ENCODE measurements at places on chromosomes 13 and 19.

GRCh38 chr19:48372904-48373303 is 8.7 kb downstream of the SYNGR4 start:
- no peak for DNase-seq

DNA sequence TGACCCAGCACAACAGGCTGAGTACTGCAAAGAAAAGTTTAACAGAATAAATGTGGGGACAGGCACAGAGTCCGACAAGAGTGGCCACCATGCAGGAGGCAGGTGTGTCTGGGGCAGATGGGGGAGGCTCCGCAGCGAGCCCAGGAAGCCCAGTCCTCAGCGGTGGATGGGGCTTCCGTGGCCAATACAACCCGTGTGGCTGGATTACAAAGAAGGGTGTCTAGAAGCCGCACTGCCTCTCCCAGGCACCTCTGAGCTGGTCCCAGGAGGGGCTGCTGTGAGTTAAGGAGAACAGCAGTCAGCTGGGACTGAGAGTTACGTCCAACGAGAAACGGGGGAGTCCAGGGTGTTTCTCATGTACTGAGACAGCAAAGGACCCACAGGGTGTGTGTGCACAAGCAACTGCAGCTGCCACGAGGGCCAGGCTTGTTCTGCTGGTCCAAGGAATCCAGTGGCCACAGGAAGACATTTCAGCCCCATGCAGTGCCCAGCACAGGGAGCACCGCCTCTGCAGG is 70.2 kb downstream of the SPACA7 start:
- peak; percentile 11 for DNase-seq

DNA sequence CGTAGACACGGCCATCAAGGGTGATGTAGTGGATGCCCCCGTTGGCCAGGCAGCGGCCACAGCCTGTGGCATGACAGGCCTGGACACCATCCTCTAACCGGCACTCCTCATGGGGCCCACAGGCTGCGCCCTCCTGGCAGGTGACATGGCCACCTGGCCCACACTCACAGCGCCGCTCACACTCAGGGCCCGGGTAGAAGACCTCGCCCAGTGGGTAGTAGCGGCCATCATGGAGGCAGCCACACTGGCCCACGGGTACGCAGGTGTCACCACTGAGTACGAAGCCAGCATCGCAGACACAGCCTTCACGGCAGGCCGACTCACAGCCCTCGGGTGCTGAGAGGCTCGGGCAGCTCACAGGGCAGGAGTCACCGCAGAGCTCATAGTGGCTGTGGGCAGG is 27.2 kb upstream of the FBL start:
- no peak for DNase-seq

DNA sequence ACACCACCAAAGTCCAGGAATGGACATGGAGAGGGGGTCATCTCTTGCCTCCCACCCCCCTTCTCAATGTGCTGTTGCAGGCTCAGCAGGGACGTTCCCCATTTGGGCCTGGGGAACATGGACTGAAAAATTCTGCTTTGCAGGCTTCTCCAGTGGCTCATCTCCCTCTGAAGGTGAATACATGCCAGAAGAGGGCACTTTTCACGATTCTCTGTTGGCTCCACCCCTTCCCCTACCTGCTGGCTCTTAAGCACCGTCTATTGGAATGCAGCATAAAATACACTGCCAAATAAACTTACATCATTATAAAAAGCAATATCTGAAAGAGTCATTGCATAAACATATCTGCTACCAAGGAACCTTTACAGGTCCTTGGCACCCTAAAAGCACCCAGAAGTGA is 35.7 kb downstream of the NHLRC3 start:
- no peak for DNase-seq

DNA sequence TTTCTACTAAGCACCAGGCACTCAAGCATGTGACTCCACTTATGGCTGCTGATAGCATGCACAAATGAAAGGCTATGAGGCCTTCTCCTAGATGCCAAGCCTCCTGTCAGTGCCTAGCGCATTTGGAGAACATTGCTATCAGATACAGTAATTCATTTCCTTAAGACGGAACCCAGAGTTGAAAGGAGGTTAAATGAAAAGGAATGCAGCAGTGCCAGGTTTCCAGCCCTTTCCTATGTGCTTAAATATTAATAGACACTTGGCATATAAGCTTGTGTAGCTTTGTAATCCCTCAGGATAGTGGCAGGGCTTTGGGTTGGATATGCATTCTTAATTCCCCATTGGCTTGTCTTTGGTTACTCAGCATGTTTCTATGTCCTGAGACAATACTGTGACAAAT is 140.1 kb upstream of the FRY start:
- DNase-seq = no peak

DNA sequence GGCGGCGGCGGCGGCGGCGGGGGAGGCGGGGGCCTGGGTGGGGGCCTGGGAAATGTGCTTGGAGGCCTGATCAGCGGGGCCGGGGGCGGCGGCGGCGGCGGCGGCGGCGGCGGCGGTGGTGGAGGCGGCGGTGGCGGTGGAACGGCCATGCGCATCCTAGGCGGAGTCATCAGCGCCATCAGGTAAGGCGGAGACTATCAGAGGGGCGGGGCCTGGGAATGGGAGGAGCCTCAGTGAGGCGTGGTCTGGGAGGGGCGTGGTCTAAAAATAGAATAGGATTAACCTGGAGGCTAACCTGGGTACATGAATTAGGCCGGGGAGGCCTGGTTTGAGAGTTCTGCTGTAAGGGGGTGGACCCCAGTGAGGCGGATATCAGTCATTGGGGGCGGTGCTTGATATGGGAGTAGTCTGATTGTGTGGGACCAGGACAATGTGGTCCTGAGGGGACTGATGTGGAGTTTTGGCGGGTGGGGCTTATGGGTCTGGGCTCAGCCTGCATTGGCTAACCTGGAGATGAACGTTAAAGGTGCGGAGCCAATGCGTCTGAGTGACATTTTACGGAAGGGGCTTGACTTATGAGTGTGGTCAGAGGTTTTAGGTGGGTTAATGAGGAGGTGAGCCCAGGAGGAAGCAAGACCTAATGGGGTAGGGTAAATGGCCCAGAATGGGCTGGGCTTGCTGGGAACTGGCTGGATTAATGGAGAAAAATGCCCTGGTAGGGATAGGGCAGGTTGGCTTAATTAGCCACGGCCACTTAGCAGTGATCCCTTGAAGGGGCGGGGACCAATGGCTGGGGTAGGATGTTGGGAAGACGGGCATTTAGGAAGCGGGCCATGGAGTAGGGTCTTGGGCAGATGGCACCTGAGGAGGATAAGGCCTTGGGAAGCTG is 1.4 kb downstream of the CAPNS1 start:
- peak; percentile 93 for DNase-seq

DNA sequence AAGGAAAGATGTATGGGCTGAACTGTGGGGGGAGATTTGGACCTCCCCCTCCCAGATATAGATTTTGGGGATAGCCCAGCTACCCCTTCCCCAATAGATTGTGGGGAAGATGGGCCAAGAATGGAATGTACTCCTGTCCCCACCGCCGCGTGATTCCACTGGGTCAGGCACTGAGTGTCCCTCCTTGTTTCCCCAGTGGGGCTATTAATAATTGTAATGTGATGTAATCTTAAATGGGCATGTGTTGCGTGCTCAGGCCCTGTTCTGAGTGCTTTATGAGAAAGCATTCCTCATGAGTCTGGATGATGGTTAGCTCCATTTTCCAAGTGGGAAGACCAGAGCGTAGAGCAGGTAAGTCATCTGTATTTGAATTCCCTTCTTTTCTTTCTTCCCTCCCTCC is 1.4 kb downstream of the PSMD8 start:
- no peak for DNase-seq

DNA sequence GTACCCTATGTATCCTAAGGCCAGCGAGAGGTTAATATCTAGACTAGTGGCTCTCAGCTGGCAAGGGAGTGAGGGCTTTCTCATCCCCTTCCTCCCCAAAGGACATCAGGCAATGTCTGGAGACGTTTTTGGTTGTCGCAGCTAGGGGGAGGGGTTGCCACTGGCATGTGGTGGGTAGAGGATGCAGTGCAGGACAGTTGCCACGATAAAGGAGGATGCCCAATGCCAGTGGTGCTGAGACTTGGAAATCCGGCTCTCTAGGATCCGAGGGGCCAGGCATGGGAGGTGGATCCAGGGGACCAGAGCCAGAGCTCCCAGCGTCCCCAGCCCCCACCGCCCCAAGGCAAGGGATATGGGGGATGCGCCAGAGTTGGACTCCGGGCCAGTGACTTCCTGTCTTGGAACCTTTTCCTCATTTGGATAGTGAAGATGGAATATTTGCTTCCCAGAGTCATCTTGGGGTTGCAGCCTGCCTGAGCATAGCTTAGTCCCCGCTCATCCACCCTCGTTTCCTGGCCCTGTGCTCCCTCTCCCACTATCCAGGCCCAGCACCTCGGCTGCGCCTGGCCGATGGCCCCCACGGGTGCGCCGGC is 4.9 kb downstream of the SSC5D start:
- DNase-seq = no peak

GRCh38 chr13:27047081-27047480 is 124.5 kb downstream of the USP12 start:
- DNase-seq = no peak

DNA sequence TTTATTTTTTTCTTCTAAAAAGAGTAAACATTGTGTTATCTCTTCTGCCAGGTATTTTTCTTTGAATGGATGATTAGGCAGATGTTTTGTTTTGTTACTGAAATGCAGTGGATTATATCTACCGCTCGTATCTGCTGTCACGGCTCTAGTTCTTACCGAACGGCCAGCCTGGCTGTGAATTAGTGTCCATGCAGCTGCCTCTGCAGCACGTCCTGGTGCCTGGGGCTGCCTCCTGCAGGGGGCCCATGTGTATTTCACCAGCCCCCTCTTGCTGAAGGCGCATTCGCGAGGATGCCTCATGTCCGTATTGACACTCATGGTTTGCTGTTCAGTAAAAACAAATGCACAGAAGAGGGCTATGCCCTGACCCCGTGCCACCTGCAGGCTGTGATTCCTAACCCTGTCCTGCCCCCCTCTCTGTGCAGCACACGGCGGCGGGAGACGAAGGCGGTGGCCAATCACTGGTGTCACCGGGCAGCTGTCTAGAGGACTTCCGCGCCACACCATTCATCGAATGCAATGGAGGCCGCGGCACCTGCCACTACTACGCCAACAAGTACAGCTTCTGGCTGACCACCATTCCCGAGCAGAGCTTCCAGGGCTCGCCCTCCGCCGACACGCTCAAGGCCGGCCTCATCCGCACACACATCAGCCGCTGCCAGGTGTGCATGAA is 49.9 kb downstream of the RAB20 start:
- no peak for DNase-seq

DNA sequence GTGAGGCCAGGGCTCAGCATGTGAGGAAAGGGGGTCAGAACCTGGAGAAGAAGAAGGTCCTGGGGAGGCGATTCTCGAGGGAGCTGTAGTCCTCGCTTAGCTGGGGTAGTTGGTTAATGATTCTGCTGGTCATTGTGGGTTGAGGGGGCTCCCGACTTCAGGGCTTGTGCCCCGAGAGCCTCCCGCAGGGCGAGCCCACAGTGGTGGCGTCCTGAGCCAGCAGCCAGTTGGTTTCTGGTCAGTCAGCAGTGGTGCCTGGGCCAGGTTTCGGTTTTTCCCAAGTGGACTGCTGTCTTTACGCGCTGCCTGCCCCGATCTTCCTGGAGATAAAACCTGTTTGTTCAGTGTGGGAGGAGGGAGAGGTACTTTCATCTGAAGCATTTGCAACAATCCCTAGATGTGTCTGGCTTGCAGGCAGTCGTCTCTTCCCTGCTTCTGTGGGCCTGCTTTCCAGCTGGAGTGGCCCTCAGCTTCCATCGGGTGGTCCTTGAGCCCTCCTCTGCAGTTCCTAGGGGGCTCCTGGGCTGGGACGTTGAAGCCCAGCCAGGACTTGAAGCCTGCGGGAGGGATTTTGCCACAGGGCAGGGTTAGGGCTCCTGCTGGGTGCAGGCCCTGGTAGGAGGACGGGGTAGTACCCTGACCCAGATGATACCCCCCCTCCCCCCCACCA is 3.2 kb downstream of the PTBP1 start:
- no peak for DNase-seq

- DNase-seq = no peak
Observed at GRCh38 chr19:45200568-45200967, 22.0 kb downstream of the BLOC1S3 start.

GRCh38 chr19:18456974-18457373 is 19.0 kb upstream of the ISYNA1 start:
- no peak for DNase-seq

GRCh38 chr13:79349011-79349410 is 57.0 kb downstream of the RBM26 start:
- DNase-seq = no peak

GRCh38 chr19:10960314-10961072 is at the start of gene SMARCA4:
SMARCA4 (plus strand) TSS chr19:10961030; CDS start chr19:10984152, 23,122 bp downstream.
- DNase-seq = peak; percentile 99

GRCh38 chr19:54162241-54162805 is 2.8 kb upstream of the LENG1 start:
- DNase-seq = peak; percentile 85

DNA sequence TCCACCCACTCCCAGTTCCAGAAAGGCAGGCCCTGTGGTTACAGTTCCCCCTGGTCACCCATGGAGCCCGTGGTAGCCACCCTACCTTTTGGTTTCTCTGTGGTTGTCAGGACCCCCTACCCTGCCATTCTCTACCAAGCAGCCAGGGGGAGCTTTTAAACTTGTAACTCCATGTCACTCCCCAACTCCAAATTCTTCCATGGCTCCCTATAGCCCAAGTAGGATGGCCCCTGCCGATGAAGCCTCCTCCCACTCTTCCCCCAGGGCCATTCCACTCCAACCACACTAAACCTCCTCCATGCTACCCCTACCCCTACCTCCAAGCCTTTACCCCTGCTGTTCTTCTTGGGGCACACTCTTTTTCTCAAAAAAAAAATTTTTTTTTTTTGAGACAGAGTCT is 2.2 kb downstream of the S1PR2 start:
- DNase-seq = peak; percentile 56

GRCh38 chr13:30172593-30173302 is 134.6 kb downstream of the KATNAL1 start:
- DNase-seq = no peak

DNA sequence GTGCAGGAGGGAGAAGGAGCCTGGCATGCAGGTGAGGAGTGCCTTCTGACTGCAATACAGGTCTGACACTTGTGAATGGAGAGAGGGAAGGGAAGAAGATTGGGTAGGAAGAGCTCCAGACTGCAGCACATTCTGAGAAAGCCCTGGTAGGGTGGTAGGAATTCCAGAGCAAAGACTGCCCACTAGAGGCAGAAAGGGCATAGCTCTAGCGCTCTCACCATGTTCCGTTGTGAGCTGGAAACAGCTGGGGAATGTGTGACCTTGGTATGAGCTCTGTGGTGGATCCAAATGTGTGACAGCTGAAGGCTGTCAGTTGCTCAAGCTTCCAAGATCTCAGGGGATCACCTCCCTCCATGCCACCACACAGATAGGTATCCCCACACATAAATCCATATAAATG is 2.9 kb upstream of the MTUS2 start:
- DNase-seq = no peak

DNA sequence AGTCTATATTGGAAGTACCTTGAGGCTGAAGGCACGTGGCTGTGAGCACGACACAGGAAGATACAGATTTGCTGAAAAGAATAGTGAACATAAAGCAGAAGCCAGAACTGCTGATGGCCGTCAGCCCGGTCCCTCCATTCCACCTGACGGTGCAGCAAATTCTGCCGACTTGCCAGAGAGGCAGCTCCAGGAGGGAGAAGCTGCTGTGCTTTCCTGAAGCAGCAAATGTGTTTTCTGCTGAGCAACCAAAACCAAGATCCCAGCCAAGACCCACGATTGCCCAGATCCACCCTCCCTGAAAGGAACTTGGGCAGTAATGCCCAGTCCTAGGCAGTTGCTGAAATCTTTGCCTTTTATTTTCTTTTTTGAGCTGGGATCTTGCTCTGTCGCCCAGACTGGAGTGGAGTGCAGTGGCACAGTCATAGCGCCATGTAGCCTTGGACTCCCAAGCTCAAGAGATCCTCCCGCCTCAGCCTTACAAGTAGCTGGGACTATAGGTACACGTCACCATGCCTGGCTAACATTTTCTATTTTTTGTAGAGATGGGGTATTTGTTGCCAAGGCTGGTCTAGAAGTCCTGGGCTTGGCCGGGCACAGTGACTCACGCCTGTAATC is 7.0 kb upstream of the RCN3 start:
- no peak for DNase-seq

Measured in activated CD4-positive, alpha-beta memory T cell treated with anti-CD3 and anti-CD28 coated beads, Interleukin-2, amount 10 ng/mL, durations not matched to agents 7 days and 5 days (primary cell).